NCI-H524 (cell line): ENCODE measurements at places on chromosomes 12 and 14.

GRCh38 chr14:49966971-49967630 is 74.2 kb downstream of the ARF6 start:
- DNase-seq, result no peak

- no peak for DNase-seq
These were observed 6.0 kb downstream of the CCDC60 start for GRCh38 chr12:119340578-119340977.

DNA sequence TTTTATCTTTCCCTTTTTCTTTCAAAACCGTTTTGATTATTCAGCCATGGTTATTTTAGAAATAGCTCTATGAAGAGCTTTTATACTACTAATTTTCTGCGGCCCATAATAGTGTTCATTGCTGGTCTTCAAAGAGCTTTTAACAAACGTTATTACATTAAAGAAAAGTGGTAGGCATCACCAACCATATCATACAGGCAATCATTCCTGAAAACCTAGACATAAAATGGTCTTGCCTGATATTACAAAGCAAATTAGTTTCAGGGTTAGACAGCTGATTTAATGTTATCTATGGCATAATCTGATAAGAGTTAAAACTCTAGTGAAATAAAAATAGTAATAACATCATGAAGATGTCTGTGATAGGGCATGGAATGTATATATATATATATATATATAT is 89.7 kb upstream of the CNTN1 start:
- DNase-seq, result no peak

GRCh38 chr14:92846162-92846897 is 52.2 kb downstream of the GOLGA5 start:
- DNase-seq, result no peak

DNA sequence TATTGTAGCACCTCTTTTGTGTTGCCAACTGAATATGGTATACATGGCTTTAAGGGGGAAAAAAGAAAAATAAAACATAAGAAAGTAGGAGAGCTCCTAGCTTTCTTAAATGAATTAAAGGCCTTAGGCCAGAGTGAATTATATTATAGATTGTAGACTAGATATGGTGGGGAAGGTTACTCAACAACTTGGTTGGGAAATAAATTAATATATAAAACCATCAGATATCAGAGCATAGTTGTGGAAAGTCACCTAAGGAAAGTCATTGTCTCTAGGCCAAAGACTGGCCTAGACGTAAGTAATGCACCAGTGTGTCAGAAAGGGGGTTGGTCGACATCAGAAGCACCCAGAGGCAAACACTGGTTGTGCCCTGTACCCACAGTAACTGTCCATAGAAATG is 391.8 kb downstream of the RAD51B start:
- no peak for DNase-seq

- DNase-seq, result peak; percentile 56
These were observed 492.0 kb downstream of the NELL2 start for GRCh38 chr12:44384136-44384535.

GRCh38 chr12:67760586-67761275 is 112.2 kb downstream of the DYRK2 start:
- no peak for DNase-seq

DNA sequence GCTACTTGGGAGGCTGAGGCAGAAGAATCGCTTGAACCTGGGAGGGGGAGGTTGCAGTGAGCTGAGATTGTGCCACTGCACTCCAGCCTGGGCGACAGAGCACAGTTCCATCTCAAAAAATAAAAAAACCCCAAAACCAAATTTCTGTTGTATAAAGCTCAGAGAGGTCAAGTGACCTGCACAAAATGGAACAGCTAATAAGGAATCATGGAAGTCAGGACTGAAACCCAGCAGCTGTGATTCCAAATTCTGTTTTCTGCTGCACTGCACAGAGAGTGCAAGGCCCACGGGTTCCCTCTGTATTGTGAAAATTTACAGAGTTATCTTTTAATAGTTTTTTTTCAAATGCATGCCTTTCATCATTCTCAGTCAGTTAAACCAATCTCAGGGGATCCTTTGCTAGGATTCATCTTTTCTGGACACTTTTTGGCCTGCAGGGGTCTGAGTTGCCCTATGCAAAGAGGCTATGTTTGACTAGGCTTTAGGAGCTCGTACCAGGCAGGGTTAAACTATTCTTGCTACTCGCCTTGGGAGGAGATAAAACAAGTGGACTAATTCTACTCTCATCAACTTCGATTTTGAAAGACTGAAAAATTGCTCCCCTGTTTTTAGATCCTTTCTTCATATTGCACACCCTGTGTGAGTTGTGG is 26.1 kb upstream of the AACS start:
- DNase-seq, result no peak

GRCh38 chr12:81615026-81615588 is 144.0 kb downstream of the PPFIA2 start:
- no peak for DNase-seq

DNA sequence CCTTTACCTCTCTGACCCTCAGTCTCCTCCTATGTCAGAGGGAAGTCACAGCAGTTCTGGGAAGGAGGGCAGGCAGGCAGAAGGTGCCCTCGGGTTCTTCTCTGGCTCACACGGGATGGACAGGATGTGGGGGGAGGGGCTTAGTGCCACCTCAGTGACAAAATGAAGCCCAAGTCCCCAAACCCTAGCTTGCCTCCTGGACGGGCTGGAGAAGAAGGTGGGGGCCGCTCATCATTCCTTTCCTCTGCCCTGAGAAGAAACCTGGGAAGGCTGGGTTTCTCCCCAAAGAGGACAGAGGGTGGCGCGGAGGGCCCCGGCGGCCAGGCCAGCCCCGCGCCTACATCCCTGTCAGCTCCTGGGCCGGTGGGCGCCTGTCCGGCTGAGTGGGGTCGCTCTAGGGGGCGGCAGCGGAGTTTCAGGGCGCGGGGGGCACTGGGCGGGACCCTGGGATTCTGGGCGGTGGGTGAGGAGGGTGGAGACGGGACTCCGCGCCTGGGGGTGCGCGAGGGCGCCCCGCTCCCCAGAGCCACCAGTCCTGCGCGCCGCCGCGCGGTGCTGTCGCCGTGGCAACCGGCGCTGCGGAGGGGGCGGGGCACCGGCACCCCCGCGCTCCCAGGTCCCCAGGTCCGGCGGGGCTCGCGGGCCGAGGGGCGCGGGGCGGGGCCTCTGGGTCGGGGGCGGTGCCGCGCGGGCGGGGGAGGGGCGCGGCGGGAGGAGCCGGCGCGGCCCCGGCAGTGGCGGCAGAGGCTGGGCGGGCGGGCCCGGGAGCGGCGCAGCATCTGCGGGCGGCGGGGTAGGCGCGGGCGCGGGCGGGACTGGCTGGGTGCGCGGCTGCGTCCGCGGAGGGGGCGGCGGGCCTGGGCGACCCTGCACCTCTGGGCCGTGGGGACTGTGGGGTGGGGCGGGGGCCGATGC is at the start of gene TMEM121:
TMEM121 (plus strand) TSS at position 723 of the 915 bp plus-strand sequence. CDS start 2,252 bp downstream, outside the sequence.
- DNase-seq, result peak; percentile 44

DNA sequence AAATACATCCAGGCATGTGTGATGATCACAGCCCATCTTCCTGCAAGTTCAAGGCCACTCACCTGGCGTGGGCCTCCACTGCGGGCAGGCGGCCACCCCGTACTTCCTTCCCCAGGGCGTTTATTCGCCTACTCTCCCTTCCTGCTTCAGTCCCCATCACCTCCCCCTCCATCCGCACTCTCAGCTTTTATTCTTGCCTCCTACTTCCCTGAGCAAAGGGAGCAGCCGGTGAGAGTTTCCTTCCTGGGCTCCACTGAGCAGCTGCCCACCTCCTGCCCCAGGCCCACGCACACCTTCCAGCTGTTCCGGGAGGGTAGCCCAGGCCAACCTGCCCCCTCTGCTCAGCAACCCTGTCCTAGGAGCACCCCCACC is 4.1 kb downstream of the CYP46A1 start:
- no peak for DNase-seq

DNA sequence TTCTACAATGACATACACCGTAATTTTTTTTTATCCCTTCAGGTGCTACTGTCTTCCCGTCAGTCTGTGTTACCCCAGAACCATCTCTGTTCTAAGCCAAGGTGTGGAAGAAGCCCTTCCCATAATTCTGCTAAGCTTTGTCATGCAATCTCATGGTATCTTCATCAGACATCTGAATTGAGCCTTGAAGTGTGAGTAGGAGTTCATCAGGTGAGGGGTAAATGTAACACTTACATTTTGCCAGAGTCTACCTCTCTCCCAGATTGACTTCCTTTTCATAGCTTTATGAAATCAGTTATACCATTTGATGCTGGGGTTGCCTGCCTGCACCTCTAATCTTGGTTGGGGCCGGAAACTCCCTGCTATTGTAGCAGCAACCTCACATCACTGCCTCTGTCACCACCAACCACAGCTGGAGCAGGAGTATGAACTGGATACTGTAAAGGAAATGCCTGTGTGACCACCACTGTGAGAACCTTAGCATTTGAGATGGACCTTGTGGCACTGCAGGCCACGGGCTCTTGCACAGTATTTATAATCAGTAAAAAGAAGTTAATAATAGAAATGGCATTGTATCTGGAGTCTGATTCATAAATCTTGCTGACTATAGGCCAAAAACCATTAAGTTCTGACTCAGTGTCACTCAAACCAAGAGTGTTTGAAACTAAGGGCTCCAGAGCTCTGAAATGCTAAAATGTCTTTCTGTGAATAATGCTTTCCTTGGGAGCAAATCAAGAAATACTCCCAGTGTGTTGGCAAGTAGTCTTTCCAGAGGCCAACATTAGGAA is 58.7 kb upstream of the STK38L start:
- no peak for DNase-seq

GRCh38 chr14:102320671-102321455 is 1.3 kb downstream of the ZNF839 start:
- no peak for DNase-seq

- peak; percentile 73 for DNase-seq
These were observed 219.5 kb upstream of the OTX2 start for GRCh38 chr14:57029620-57030253.

GRCh38 chr12:64077922-64078321 is 144.2 kb downstream of the KICS2 start:
- DNase-seq, result no peak

GRCh38 chr12:42130672-42131402 is 13.8 kb downstream of the GXYLT1 start:
- no peak for DNase-seq

DNA sequence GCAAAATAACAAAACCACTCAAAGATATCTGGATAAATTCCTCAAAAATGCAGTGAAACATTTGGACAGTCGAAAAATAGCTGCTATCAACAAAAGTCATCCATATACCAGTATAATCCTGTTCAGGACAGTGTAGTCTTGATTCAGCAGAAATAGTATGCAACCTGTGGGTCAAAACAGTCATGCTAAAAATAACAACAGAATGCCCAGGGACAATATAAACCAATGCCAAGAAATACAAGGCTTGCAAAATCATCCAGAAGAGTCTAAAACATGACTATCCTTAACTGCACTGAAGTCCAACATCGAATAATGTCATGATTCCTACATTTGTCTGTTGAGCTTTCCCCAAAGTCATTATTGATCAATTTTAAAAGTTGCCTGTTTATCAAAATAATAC is 425.9 kb downstream of the FSCB start:
- DNase-seq, result no peak

GRCh38 chr12:124730455-124730932 is 133.2 kb downstream of the SCARB1 start:
- no peak for DNase-seq

- DNase-seq, result no peak
These were observed 121.9 kb downstream of the DNAI7 start for GRCh38 chr12:25072906-25073650.

- no peak for DNase-seq
These were observed 24.0 kb upstream of the TSPAN11 start for GRCh38 chr12:30902596-30902995.

GRCh38 chr14:22420598-22421186 is 168.3 kb downstream of the DAD1 start:
- DNase-seq, result no peak

DNA sequence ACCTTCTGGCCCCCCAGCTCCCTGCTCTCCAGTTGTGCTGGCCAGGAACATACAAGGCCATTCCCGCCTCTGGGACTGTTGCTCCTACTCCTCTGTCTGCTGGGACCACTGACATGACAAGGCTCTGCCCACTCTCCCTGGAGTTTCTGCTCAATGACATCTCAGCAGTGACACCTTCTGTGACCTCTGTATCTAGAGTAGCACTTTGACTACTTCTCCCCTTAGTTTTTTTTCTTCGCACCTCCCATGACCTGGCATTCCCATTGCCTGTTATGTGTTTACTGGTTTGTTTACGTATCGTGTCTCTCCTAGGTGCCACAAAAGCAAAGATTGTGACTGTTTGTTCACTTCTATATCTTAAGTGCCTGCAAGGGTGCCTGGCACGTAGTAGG is 40.1 kb upstream of the TMEM263 start:
- no peak for DNase-seq

DNA sequence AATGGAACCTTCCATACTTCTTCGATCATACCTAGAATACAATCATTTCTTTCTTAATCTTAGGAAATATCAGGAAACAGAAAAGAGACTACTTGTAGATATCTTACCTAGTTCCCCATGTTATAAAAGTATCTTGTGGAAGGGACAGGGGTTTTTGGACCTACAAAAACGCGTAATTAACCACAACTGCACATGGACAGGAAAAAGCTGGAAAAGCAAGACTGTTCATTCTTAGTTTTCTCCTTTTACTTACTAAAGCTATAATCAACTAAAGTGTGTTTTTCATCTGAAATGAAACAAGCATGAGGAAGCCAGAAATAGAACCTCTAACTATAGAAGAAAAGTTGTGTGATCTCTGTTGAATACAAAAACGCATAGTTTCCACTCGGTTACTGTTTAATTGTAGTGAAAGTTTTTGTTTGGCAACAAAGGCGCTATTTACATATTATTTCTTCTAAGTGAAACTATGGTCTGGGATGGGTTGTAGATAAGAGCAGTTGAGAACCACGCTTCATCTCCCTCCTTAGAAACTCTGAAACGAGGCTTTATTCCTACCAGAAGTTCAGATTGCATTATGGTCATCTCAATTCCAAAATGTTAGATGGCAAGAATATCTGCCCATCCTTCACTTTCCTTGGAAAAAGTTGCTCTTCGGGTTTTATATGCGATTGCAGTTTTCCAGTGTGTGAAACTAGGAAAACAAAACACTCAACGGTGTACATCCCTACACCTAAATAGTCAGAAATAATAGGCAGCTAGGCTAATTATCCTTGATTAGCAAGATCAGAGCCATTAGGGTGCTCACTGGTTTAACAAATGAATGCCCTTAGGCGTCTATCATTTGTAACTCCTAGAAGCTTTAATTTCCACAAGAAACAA is 1.1 kb downstream of the BCAT1 start:
- DNase-seq, result no peak

- DNase-seq, result no peak
These were observed 40.2 kb downstream of the TFCP2 start for GRCh38 chr12:51132693-51133092.
